ENCODE measurements at places on chromosomes 5 and 9.

DNA sequence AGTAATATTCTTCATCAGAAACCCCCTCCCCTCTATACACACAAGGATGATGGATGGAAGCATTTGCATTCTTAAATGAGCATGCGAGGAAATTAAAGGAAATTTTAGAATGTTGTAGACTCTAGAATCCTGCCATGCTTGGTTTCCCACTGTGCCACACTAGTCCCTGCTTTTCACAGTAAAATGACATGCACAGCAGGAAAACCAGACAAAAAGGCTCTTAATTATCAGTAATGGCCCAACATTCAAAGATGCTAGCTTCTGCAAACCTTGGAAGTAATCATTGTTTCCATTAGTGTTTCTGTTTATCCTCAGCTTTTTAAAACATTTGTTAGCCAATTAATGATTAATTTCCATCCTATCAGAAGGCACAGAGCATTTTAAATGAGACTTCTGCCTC, 255.8 kb downstream of the SLCO4C1 start:
- DNase-seq: no peak
- no peaks in the 10 kb centered on the region for H3K27me3 ChIP-seq
- no peak overlapping the region for H3K4me3 ChIP-seq
- no peak overlapping the region for H3K27ac ChIP-seq

- H3K4me1 ChIP-seq: peaks cover 9% of the 10 kb centered on the region
- no peak for DNase-seq
- no peak overlapping the region for H3K4me3 ChIP-seq
- H3K36me3 ChIP-seq: peaks cover 19% of the 10 kb centered on the region
- no peak overlapping the region for H3K27ac ChIP-seq
Measured at GRCh38 chr5:75558981-75559632, 47.4 kb downstream of the POLK start.

DNA sequence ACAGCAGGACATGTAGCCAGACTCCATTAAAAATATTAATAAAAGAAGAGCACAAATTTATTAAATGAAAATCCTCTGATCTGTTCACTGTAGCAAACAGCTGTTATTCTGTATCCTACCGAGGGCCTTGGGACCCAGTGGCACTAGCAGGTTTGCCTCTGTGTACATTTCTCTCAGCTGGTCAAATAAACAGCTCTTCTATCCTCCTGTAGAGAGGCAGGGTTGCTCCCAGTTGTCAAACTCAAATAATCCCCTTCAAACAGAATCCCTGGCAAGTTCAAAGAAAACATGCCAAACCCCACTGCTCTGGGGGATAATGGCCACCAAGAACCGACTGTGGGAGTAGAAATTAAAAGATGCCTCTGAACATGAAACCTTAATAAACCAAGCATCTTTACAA, 1262.0 kb upstream of the DMAC1 start:
- no peaks in the 10 kb centered on the region for H3K27me3 ChIP-seq
- no peak for DNase-seq
- H3K27ac ChIP-seq: no peak overlapping the region
- no peaks in the 10 kb centered on the region for H3K4me1 ChIP-seq

DNA sequence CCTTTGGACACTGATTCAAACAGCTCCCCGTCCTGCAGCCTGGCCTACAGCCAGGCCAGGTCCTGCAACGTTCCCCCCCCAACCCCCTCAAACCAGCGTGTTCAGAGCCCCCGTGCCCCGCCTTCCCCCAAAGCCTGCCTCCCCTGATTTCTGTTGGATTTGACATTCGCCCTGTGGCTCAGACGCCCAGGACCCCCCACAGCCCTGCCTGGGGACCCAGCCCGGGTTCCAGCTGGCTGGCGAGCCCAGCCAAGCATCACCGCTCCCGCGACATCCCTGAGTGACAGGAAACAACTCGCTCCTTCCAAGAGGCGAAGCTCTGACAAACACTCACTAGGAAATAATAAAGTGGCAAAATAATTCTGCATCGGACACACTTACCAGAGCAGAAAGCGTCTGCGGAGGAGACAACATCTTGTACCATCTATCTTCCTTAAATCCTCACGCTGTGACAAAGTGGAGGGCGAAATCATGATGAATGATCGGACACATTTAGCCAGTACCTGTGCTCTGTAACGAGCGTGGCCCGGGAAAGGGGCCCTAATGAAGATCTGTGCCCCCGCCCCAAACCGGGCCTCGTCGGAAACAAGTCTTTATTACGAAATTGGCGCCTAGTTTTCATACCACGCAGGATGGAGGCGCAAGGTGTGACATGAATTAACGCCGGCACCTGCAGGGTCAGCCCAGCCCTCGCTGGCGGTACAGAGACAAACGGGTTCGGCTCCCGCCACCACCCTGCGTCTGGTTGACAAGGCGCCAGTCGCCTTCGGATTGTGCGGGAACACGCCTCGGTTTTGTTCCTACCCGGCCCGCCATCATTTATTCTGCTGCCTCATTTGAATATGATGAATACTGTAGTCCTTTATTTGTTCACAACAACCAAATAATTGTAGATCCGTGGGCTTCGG, 91.0 kb upstream of the MVB12B start:
- no peaks in the 10 kb centered on the region for H3K27me3 ChIP-seq
- no peaks in the 10 kb centered on the region for H3K4me1 ChIP-seq

GRCh38 chr5:180286-180918, 10.9 kb upstream of the LRRC14B start:
- H3K36me3 ChIP-seq: peaks cover 20% of the 10 kb centered on the region
- no peaks in the 10 kb centered on the region for H3K27me3 ChIP-seq
- H3K4me1 ChIP-seq: peaks cover 13% of the 10 kb centered on the region
- no peak overlapping the region for H3K4me3 ChIP-seq

Measured in WTC11 (cell line).